ENCODE measurements at places on chromosomes 16 and 17.

DNA sequence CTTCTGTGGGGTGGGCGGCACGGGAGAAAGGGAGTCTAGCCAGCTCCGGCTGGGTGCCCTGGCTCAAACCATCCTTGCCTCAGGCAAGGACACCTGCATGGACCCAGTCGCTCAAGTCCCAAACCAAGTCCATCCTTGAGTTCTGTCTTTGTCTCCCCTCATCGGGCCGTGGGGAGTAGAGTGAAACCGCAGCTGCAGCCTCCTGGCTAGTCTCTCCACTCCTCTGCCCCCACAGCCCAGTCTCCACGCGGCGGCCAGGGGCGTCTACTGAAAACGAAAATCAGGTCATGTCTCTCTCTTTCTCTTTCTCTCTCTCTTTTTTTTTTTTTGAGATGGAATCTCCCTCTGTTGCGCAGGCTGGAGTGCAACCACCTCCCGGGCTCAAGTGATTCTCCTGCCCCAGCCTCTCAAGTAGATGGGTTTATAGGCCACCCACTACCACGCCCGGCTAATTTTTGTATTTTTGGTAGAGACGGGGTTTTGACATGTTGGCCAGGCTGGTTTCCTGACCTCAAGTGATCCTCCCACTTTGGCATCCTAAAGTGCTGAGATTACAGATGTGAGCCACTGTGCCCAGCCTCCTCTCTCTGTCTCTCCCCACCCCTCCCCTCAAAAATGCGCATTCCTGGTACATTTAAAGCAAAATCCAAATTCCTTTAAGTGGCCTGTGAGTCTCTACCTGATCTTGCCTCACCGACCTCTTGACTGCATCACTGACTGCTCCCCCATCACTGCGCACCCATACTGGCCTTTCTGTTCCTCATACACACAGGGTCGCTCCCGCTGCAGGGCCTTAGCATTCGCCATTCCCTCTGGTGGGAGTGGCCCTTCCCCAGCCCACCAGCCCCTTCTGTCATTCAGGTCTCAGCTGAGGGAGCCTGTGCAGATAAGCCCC, 17.7 kb upstream of the RMI2 start:
- peak; percentile 87 for DNase-seq

- DNase-seq = no peak
Measured at GRCh38 chr17:28881533-28882056, 15.9 kb downstream of the FLOT2 start.

- no peak for DNase-seq
Measured at GRCh38 chr17:60006160-60006559, 41.6 kb upstream of the RNFT1 start.

DNA sequence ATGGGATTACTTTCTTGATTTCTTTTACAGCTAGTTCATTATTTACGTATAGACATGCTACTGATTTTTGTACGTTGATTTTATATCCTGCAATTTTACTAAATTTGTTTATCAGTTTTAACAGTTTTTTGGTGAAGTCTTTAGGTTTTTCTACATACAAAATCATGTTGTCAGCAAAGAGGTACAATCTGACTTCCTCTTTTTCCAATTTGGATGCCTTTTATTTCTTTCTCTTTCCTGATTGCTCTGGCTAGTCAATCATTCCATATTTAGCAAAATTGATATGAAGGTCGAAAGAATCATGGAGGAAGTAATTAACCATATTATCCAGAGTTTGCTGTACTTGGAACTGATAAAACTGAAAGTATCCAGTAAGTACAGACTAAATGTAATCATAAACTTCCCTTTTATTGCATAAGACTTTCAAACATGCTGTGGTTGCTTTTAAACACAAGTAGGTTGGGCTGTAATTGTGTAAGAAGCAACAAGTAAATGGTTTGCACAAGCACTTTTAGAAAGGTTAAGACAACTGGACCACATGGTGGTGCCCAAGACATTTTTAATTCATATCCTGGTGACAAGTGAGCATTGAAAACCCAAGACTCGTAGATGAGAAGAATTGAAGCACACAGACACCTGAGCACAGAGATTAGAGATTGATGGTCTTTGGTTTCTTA, 8.4 kb downstream of the GDE1 start:
- DNase-seq = no peak

DNA sequence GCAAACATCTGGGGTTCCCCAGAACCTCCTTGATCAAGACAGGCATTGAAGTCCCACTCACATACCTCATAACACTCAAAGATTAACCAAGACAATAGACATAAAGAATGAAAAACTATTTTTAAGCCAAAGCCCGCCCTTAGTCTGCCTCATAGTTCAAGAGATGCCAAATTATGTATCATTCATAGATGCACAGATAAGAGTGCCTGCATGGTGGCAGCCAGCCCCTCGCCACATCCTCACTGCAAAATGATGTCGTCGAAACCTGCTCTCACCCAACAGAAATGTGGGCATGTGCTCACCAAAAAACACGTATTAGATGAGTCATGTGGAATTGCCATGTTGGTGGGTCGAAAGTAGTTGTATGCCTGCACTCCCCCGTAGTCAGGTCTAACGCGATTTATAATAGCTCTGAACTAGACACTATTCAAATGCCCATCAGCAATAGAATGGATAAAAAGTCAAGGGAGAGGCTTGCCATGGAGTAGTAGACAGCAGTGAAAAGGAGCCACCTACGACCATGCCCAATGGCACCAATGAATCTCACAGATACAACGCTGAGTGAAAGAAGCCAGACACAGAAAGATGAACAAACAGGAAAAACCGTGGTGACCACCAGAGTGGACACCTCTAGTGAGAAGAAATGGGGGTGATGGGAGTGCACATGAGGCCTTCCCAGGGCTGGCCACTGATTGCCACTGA, 64.8 kb downstream of the C16orf95 start:
- DNase-seq = no peak

GRCh38 chr17:7423679-7424078, 1.7 kb upstream of the SPEM2 start:
- DNase-seq = no peak

DNA sequence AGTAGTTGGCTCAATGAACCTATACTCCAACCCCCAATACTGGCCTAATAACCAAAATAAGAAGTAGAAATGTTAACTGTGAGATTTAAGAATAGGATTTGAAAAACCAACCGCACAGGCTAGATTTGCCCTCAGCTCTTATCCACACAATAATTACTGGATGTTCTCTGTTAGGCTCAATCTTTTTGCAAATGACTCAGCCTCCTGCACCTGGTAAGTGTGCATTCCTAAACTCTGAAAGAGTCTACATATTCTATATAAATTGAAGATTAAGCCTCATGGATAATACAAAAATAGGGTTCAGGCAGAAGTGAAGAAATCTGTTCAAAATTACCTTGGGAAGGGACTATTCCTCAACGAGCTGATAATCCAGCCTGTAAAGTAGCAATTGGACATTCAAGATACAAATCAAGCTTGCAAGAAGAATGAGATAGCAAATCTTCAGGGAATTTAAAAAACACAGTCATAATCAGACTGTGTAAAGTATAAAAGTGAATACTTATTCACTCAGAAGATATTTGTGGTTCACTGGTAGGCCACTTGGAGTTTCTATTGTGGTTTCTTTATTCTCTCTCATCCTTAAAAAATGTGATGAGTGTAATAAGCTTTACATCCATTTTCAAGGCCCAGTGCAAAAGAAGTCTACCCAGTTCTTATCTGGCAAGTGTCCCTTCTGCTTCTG, 931.9 kb upstream of the SOX9 start:
- DNase-seq = peak; percentile 92

DNA sequence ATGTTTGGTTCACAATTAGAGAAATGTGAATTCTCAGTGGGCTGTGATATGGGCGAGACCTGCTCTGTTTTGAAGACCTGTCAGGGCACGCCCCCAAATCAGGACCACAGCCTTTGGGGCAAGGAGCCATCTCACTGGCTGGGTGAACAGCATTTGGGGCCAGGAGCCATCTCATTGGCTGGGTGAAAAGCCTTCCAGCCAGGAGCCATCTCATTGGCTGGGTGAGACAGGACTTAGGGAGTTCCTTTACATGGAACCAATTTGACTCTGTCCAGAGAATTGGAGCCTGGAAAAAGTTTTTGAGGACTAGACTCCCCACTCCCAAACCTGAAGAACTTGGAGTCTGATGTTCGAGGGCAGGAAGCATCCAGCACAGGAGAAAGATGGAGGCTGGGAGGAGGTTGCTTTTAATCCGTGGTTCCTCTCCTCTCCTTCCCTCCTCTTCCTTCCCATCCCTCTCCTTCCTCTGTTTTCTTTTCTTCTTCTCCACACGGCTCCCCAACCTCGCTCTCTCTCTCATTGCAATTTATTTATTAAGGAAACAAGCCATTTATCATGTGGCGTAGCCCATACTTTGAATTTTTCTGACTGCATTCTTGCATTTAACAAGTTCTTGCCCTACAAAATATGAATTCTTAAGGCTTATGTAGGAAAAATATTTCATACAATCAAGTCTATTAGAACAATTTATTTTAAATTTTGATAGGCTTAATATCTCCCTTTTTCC, 19.7 kb downstream of the FOXL1 start:
- DNase-seq = peak; percentile 20

Measured in SJSA1 (cell line).